Stimulated activated CD4-positive, alpha-beta T cell treated with anti-CD3 and anti-CD28 coated beads, Interleukin-15, amount 100 ng/mL, for 1 hour (primary cell): ENCODE measurements at places on chromosomes 2 and 18.

DNA sequence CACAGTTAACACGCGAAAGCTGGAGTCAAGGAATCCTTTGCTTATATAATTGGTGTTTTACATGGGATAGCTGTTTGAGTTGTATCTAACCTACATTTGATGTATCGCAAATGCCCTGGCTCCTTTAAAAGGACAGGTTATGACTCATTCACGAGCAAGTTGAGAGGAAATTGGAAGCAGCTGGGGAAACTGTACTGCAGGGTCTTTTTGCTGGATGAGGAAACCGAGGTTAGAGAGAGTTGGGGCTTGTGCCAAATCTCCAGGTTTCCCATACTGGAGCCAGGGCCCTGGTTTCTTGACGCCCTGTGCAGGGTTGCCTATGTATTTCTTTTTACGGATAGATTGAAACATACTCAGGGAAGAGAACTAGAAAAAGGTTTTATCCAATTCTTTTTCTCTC, 60.0 kb upstream of the SPTBN1 start:
- no peak for DNase-seq

DNA sequence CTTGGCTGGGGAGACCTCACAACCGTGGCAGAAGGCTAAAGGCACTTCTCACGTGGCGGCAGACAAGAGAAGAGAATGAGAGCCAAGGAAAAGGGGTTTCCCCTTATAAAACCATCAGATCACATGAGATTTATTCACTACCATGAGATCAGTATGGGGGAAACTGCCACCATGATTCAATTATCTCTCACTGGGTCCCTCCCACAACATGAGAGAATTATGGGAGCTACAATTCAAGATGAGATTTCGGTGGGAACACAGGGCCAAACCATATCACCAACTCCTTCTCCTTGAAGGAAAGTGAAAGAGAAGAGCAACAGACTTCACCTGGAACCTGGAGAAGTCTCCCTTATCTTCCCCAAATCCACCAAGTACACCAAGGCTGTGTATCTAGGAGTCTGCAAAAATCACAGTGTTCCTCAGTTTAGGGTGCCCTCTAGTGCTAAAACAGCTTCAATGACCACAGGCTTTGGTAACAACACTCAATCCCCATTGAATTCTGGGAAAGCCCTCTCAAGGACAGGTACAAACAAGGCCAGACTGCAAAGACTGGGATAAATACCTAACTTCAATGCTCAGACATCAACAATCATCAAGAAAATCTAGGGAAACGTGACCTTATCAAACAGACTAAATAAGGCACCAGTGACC, 148.8 kb upstream of the SRD5A2 start:
- DNase-seq, result no peak

DNA sequence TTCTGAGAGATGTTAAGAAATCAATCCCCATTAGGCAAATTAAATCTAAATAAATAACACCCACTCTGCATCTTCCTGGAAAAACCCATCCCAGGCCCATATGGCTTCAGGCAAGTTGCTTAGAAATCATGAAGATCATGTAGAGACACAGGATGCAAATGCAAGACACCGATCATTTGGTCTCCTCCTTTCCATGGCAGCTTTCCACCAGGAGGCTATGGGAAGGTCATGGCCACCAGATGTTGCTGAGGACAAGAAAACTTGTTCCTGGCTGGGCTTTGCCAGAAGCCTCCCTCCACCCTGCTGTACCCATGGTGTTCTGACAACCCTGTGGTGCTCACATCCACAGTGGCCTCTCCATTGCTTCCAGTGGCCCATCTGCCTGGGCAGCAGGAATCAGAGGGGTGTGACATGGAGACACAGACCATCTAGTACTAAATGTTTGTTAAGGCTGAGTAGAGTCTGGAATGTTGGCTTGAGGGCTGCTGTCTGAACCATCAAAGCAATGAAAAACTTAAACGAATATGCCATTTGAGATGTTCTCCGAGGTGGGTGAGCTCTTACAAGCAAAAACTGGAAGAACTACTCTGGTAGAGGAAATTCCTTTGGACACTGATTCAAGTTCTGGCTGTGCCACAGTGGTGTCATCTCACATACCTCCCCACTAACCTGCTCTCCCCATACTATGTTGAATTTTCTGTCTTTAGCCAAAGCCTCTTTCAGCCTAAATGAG, 293.2 kb downstream of the TNS1 start:
- no peak for DNase-seq

GRCh38 chr18:13382366-13382953, 163.9 kb downstream of the LDLRAD4 start:
- DNase-seq, result no peak

GRCh38 chr2:105518897-105519296, 120.0 kb upstream of the FHL2 start:
- no peak for DNase-seq

DNA sequence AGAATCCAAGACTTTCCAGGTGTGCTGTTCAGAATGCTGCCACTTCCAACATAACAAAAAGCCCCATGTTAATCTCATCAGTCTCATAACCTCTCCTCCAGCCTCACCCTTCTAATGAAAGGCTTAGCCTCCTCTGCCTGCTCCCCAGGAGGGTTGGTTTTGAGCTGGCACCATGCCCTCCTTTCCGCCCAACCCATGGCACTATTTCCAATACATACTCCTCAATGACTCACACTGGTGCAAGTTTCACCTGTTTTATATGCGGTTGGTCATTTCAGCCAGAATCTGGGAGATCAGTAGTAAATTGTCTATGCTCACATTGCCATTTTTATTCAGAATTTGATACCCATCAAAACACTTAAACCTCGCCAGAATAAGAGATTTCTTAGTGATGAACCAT, 157.6 kb upstream of the NRP2 start:
- no peak for DNase-seq

GRCh38 chr2:147589127-147589526, 255.7 kb upstream of the ACVR2A start:
- DNase-seq, result no peak

GRCh38 chr2:180742801-180743200, 237.6 kb upstream of the UBE2E3 start:
- no peak for DNase-seq

DNA sequence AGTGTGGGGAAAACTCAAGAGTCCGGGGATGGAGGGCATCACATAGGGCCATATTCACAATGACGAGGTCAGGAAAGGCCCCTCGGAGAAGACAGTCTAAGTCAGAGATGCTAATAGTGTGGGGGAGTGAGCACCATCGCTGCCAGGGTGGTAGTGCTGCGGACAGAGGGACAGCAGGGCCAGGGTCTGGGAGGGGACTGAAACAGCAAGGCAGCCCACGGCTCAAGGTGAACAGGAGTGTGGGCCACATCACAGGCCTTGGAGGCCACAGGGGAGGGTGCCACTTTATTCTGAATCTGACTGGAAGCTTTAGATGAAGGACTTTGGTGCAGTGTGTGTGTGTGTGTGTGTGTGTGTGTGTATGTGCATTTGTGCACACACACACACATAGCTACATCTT, 130.9 kb upstream of the GLI2 start:
- DNase-seq, result no peak

DNA sequence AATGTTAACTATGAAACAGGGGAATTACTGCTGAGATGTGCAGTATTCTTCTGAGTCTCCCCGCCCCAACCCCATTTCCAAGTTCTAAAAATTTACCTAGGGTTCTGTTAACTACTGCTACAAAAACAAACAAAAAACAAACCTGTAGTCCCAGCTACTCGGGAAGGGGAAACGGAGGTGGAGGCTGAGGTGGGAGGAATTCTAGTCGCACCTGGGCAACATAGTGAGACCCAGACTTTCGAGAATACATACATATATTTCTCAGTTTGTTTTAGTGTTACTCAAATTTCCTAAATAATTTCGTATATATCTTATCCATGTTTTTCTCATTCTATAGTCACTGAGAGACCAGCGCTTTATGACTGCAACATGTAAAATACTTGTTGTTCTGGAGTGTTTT, 989 bp downstream of the STAM2 start:
- DNase-seq, result no peak

DNA sequence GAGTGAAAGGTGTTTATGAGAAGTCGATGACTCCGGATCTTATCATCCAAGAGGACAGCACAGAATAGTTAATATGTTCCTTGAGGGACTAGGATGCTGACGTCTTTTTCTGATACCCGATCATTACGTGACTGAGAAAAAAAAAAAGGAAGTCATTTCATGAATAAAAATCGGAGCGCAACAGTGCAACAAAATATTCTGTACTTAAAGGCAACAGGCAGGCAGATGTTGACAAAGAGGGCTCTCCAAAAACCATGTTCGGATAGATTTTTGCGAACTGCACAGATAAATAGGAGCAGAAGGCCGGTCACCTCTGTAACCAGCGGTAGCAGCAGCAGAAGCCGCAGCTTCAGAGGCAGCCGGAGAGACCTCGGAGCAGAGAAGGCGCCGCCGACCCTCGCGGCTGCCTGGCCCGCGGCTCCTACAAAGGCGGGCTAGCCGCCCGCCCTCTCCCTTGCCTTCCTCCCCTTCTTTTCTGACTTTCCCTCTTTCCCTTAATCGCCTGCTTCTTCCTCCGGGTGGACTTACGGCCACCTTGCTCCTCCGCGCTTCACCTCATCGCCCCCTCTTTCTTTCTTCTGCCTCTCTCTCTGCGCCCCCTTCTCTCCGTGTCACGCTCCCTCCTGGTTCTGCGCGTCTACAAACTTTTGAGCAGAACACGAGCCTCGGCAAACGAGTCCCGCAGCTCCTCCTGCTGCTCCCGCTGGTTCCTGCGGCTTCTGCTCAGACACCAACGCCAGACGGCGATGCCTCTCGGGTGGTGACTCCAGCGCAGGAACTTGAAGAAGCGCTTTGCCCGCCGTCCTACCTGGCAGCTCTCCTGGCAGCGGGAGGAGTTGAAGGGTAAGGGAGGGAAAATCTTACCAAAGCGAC, at the start of gene ADCYAP1:
Gene ADCYAP1, plus strand, starts transcription at position 654 of the 873 bp plus-strand sequence. CDS start 516 bp downstream, outside the sequence.
- DNase-seq, result no peak

- no peak for DNase-seq
Observed at GRCh38 chr2:236887531-236887930, 198.2 kb upstream of the COPS8 start.

- DNase-seq, result no peak
Observed at GRCh38 chr2:126600742-126601141, 55.2 kb upstream of the GYPC start.

DNA sequence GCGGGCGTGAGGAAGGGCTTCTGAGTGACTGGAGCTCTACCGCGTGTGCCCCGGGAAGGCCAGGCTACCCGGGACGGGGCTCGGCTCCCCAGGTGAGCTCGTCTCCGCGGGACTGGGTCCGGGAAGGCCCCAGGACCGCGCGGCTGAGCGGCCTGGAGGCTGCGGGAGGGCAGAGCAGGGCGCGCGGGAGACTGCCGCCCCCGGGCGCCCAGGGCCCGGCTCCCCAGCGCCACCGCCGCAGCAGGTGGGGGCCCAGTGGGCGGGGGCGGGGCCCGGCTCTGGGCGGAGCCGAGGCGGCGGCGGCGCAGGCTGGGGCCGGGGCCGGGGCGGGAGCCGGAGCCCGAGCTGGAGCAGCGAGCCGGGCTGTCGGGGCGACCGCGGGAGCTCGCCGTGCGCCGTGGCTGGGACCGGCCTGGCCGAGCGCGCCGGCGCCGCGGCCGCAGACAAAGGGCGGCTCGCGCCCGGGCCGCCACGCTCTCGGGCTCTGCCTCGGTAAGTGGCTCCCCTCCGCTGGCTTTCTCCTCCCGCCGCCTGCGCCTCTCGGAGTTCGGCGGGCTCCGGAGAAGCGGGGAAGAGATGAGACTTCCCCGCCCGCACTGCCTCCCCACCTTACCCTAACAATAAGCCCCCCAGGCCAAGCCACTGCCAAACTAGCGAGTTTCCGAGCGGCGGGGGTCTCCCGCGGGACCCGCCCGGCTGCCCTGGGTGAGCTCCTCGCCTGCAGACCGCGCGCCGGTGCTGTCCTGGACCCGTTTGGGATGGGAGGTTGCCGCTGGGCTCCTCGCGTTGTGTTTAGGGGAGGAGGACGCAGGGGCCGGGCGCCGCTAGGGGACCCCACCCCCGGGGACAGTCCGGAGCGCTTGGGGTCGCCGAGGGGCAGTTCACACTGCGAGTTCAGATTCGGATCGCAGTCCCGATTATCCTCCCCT, at the start of gene MAPK4:
Gene MAPK4, plus strand, starts transcription at position 336 of the 929 bp plus-strand sequence. CDS start 103,872 bp downstream, outside the sequence.
- DNase-seq, result no peak

GRCh38 chr2:43724728-43725526, 48.7 kb upstream of the C1GALT1C1L start:
- no peak for DNase-seq

- DNase-seq, result no peak
Observed at GRCh38 chr2:185335879-185336278, 402.7 kb upstream of the FSIP2 start.

GRCh38 chr2:143725400-143725799, 596.2 kb downstream of the ARHGAP15 start:
- DNase-seq, result no peak

DNA sequence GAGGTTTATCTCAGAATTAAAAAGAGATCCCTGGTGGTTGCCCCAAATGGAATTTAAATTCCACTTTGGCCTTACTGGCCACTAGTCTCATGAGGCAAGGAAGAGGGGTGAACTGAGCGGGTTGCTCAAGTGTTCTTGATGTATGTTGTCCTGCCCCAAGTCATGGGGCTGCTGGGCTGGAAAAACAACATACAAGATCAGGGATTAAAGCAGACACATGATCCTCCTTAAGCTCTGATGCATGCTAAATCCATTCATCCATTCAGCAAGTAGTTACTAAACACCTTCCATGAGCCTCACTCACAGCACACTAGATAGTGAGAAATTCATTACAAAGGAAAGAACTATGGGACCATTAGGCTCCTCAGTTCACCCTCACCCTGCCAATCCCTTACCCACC, 196.3 kb downstream of the MREG start:
- DNase-seq, result no peak

DNA sequence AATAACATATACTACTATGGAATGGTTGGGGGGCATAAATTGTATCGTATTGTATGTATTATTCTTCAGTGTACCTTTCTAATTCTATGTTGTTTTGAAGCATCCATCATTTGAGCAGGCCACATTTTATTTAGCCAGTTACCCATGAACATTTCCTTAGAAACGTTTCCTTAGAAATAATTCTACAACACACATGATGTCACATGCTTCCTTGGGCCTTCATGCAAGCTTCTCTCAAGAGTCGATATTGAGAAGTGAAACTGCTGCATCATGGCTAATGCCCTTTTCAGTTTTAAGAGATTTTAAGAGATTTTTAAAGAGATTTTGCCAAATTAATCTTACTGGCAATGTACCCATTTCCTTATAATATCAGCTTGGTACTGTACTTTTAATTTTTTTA, 63.9 kb downstream of the ALPK2 start:
- no peak for DNase-seq

DNA sequence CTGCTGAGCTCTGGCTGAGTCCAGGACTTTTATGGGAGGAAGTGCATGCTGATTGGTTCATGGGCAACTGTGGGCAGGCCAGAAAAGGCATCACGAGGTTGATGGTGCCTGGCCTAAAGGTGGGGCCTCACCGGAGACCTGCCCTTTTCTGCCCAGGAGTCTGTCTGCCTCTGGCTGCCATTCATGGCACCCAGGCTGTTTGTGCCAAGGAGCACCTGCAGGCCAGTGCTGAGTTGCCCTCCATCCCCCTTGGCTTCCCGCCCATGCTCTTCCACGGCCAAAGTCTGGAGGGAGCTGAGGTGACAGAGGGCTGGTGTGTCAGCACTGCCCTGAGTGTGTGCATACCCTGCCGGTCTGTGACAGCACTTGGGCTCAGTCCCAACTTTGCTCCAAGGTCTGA, 123.2 kb downstream of the PTH2R start:
- DNase-seq, result no peak

- no peak for DNase-seq
Observed at GRCh38 chr2:133532919-133533318, 35.3 kb downstream of the NCKAP5 start.
